A673 (cell line): ENCODE measurements at places on chromosomes 12 and 14.

DNA sequence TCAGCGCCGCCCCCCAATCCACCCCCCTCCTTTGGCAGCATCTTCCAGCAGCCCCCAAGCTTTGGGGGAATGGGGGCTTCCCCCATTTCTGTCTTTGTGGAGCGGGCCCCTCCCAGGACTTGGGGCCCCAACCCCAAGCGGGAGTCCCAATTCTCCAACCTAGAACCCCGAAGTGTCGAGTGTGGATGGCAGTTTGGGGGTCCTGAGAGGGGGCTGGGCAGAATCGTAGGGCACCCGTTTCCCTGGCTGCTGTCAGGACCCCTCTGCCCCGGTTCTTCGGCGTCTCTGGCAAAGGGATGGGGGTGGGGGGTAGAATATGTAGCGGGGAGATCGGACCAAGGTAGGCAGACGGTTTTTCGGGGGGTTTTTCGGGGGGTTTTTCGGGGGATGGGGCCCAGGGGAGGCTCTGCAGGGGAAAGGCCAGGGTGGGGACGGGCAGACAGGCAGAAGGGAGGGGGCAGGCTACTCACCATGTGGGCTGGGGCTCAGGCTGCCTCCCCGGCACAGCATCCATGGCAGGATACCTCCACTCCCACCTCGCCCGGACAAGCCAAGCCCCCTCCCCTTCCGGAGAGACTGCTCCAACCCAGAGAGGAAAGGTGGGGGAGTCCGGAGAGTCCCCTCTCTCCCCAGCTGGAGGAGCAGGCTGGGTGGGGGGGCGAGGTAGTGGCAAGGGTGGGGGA is 739 bp downstream of the JPH4 start:
- DNase-seq = no peak

- no peak for DNase-seq
These were observed 162.1 kb downstream of the FUT8 start for GRCh38 chr14:65574611-65575010.

DNA sequence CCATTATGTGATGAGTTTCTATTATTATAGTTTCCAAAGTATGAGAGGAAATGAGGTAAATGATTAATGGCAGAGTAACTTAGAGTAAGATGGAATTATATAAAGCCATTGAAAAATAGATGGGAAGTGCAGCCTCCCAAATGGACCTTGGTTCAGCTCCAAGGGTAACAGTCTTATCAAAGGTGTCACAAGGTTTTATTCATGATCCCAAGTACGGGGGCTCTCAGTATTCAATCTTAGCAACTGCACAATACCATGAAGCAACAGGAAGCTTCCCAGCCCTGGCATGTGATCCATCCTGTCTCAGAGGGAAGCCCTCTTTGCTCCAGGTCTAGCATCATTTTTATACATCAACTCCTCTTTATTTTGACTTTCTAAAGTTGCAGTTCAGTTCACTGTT is 948.2 kb downstream of the GALC start:
- DNase-seq = no peak

DNA sequence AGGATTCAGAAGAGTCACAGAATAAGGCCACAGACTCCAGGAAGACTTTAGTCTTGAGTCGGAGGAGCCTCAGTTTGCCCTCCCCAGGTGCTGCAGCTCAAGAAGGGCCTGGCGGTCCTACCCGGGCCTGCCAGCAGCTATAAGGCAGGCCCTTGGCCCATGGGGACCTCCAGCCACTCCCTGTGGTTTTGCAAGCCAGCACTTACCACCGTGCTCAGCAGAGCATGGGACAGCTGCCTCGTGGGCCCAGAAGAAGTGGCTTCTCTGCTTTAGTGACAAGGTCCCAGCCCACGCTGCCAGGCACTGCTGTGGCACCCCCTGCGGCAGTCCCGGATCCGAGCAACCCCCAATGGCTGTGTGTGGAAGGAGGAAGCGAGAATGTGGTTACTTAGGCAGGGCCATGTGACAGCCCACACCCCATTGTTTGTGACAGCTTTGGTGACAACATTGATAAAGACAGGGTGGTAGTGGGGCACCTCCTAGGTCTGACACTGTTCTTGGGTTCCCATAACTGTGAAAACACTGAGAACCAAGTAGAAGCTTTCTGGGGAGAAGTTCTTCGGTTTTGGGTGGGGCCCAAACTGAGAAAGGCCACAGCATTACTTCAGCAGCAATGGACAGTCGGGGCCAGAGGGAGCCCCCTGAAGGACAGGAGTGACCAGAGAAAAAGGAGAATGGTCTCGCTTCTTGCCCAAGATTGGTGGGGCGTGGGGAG is at the start of gene SELPLG:
SELPLG (minus strand) TSS at position 361 of the 715 bp plus-strand sequence. CDS start 9,587 bp downstream, outside the sequence.
- no peak for DNase-seq

DNA sequence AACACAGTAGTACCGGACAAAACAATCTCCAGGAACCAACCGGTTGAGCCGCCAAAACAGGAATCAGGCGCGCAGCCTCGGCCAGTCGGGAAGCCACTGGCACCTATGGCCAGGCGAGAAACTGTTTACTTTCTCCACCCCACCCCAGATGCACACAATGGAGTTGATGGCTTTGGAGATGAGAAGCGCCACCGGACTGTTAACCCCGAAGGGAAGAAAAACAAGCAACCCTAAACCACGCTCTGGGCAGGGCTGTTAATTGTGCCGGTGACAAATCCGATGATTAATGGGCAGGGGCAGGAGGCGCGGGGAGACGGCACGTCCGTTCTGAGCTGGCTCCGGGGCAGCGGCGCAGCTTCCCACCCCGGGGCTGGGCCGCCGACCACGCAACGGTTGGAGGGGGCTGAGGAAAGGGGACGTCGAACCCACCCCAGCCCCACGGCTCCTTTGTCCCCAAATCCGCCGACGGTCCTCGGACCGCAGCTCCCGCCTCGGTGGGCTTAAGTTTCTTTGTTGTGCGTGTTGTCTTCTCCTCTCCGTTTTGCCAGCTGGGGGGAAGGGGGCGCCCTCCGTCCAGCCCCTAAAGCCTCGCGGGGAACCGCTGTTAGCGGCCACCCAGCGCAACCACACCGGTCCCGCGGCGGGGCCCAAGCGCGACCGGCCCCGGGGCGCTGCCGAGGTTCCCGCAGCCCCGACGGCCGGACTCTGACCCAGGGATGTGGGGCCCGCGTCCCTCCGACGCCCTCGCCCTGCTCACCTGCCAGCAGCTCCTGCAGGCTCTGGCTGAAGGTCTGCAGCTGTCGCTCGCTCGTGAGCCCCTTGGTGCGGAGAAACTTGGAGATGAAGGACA is 790 bp downstream of the BTG1 start:
- peak; percentile 57 for DNase-seq

DNA sequence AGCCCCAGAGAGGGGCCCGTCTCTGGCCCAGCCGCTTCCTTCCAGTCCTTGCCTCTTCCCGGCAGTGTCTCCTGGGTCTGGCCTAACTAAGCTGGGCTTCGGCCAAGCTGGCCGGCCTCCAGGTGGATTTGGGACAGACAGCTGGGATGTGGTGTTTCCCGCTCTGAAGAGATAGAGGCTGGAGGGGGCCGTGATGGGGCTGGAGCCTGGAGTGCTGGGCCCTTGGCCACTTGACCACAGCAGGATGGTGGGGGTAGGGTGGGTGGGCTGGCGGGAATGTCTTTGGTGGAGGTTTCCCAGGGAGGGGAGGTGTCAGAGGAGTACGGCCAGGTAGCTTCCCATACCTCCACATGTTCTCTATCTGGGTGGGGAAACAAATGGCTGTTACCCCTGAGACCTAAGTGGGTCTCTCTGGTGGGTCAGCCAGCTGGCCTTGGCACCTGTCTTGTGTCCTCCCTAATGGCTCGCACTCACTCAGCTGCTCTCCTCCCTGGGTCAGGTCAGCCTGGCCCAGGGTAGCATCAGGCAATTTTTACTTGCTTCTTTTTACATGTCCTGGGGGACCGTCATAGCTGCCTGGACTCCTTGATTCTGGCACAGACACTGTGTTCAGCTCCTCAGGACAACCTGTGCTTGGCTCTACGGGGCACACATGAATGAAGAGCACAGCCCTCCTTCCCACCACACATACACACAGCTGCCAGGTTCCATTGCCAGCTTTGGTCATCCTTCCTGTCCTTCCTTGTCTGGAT is 19.8 kb upstream of the PGF start:
- DNase-seq = no peak

DNA sequence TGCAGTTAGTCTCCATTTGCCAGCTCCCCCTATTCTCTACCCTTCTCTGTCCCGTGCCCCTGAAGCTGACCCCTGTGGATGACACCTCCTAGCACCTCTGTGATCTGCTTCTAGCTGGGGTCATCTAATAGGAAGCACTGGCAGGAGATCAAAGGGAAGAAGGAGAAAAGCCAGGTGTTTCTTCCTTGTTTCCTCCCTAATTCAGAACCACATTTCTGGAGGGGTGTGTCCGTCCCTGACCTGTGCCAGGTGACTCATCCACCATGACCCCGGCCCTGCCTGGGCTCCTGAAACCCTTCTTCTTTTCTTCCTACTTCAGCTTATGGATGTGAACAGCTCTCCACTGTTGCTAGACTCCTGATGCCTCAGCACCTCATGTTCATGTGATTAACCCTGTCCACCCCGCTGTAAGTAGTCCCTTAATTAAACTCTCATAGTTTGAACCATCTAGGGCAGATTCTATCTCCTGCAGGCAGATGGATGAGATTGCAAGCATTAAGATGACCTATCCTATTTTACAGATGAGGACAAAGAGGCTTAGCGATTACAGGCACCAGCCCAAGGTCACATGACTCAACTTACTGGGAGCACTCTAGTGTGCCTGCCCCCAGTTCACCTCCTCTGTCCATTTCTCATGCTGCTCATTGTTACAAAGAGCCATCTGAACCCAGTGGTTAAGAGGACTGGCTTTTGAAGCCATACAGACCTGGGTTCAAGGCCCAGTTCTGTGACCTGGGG is 770.5 kb downstream of the MED13L start:
- no peak for DNase-seq
